ENCODE measurements at places on chromosomes 6 and 20. TPM values are rescaled to one million over a fixed set of nuclear protein-coding genes. Genes with fewer than 3 reads are reported as not detected.

PAK5 gene
- 0.19 TPM for total RNA-seq

PNLDC1 gene
- total RNA-seq, result 0.28 TPM

KHDC1L gene
- 1.4 TPM for total RNA-seq

WFDC10B gene
- total RNA-seq, result not detected

GRCh38 chr6:90256698-90257485 lies 39.8 kb downstream of the BACH2 start:
- H3K36me3 ChIP-seq, result no peaks in the 10 kb centered on the region
- H3K27ac ChIP-seq, result peak overlapping the region; percentile 80
- no peak overlapping the region for H3K4me3 ChIP-seq
- peak; percentile 82 for DNase-seq
- peaks cover 17% of the 10 kb centered on the region for H3K4me1 ChIP-seq
- H3K27me3 ChIP-seq, result no peaks in the 10 kb centered on the region

DNA sequence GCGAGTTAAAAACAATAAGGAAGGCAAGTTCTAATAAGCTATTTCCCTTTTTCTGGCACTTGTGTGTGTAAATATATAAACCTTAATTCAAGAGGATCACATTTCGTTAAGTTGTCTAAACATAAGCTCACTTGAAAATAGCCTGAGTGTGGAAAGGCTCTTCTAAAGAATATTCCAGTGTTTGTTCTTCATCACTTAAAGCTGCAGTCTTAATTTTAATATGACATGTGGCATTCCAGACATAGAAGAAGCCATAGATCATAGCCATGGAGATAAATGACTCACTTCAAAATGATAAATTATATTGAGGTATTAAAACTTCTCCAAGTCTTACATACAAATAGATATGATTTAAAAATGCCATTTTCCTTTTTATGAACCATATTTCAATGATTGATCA lies 42.1 kb downstream of the IYD start:
- no peak for DNase-seq
- peaks cover 33% of the 10 kb centered on the region for H3K27me3 ChIP-seq
- H3K27ac ChIP-seq, result no peak overlapping the region
- no peaks in the 10 kb centered on the region for H3K36me3 ChIP-seq
- no peaks in the 10 kb centered on the region for H3K4me1 ChIP-seq
- no peak overlapping the region for H3K4me3 ChIP-seq

DNA sequence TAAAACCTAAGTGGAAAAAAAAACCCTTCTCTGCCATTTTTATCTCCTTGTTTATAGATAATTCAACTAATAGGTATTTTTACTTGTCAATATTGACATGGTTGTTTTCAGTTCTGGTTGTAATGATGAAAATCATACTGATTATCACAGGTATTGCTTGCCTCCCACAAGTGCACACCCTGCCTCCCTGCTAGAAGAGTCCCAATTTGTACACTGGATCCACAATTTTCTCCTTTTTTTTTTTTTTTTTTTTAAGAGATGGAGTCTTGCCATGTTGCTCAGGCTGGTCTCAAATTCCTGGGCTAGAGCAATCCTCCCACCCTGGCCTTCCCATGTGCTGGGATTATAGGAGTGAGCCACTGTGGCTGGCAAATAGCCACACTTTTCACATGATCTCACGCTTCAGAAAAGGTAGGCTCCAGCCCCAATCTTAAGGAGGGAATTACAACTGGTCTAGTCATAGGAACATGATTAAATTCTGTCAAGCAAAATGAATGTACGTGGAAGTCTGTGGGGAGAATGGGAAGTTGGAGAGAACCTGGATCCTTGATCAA lies 12.3 kb downstream of the DYNLT2 start:
- H3K4me3 ChIP-seq, result no peak overlapping the region
- H3K27ac ChIP-seq, result no peak overlapping the region
- H3K36me3 ChIP-seq, result no peaks in the 10 kb centered on the region
- no peak for DNase-seq

DNA sequence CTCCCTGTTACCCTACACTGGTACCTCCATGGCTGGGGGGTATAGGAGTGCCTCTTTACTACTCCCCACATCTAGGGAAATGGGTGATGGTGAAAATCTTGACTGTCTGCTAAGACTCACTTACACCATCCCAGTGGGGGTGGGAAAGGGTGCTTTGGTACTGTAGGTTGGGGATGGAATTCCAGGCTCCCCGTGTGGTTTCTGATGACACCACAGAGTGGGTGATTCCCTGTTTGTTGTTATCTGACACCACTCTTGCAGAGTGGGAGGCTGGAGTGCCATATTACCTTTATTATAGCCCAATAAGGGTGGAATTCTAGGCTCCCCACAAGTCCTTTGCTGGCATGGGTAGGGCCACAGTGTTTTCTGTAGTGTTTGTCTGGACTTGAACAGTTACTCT lies 264.6 kb upstream of the MAN1A1 start:
- H3K36me3 ChIP-seq, result no peaks in the 10 kb centered on the region
- H3K27me3 ChIP-seq, result no peaks in the 10 kb centered on the region
- H3K4me1 ChIP-seq, result no peaks in the 10 kb centered on the region
- no peak overlapping the region for H3K4me3 ChIP-seq

- H3K27ac ChIP-seq, result no peak overlapping the region
- no peak overlapping the region for H3K4me3 ChIP-seq
- DNase-seq, result no peak
- no peaks in the 10 kb centered on the region for H3K4me1 ChIP-seq
- no peaks in the 10 kb centered on the region for H3K36me3 ChIP-seq
- H3K27me3 ChIP-seq, result no peaks in the 10 kb centered on the region
Measured at GRCh38 chr20:20690676-20691476, 21.6 kb downstream of the RALGAPA2 start.

GRCh38 chr20:50572938-50573777 lies 63.0 kb downstream of the PTPN1 start:
- H3K4me3 ChIP-seq, result no peak overlapping the region
- H3K4me1 ChIP-seq, result peaks cover 4% of the 10 kb centered on the region
- H3K27ac ChIP-seq, result no peak overlapping the region
- DNase-seq, result no peak

DNA sequence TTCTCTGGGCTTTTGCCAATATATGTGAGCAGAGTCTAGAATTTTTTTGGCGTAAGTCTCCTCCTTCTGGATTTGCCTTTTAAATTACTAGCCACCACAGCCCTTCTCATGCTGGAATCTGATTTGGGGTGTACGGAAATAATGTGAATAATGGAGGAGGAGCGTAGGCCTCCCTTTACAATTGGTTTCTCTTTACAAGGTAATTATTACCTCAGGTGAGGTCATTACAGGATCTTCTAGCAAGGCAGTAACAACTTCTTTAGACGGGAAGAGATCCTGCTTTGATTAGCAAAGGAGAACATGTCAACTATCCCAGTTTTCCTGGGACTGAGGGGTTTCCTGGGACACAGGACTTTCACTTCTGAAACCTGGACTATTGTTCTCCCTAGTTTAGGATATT lies 8.9 kb downstream of the RWDD2A start:
- H3K4me3 ChIP-seq, result no peak overlapping the region
- DNase-seq, result no peak
- no peaks in the 10 kb centered on the region for H3K36me3 ChIP-seq
- no peak overlapping the region for H3K27ac ChIP-seq

DNA sequence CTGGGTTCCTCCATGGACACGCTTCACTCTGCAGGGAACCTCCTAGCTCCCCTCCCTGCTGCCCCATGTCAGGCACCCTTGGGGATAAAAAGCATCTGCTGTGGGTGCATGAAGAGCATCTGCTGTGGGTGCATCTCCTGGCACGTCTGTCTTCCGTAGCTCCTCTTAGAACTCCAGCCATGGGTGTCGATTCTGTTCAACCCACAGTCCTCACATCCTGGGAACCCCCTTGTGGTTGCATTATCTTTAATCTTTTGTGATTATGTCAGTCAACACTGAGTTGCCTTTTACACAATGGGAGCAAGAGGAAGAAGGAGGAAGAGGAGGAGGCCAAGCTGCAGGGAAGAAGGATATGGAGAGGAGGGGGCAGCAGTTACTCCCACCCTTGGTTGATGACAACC lies 24.1 kb upstream of the CCR6 start:
- H3K27me3 ChIP-seq, result no peaks in the 10 kb centered on the region
- no peak overlapping the region for H3K27ac ChIP-seq
- no peaks in the 10 kb centered on the region for H3K36me3 ChIP-seq
- no peak for DNase-seq
- H3K4me1 ChIP-seq, result peaks cover 26% of the 10 kb centered on the region

GRCh38 chr6:51866867-51867266 lies 220.5 kb downstream of the PKHD1 start:
- DNase-seq, result no peak
- no peak overlapping the region for H3K27ac ChIP-seq
- no peaks in the 10 kb centered on the region for H3K36me3 ChIP-seq
- no peaks in the 10 kb centered on the region for H3K27me3 ChIP-seq
- no peaks in the 10 kb centered on the region for H3K4me1 ChIP-seq

DNA sequence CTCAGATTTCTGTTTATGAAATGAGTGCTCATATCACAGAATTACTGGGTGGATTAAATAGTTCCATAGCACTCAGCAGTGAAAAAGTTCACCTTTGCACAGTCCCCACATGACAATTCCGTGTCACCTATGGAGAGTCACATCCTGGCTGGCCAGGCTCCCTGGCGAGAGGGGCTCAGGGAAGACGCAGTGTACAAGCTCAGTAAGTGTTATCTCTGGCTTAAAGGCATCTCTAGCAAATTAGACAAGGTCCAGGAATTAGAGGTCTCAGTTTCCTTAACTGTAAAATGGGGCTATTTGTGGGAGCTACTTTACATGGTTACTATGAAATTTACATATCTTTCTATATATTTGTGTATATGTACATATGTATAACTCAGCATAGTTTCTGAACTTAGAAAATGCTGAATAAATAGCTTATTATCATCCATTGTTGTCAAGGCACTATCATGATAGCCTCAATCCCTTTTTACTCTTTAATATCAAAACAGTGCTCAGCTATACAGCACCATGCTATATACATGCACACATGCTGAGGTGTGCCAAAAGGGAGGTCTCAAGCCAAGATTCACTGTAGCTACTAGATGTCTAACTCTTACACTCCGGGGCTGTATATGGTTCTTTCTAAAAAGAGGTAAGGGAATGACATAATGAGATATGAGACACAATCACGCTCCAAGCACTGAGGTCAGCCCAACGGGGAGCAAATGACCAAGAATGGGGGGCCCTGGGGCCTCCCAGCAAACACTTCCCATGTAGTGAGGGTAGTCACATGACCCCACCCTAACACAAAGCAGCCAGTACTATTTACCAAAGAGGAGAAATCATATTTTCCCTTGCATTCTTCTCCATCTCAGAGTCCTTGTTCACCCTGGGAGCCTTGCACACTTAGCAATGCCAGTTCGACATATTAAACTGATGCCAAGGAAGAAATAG lies 59.4 kb downstream of the SLC22A23 start:
- DNase-seq, result no peak
- no peaks in the 10 kb centered on the region for H3K27me3 ChIP-seq
- H3K36me3 ChIP-seq, result no peaks in the 10 kb centered on the region
- H3K27ac ChIP-seq, result peak overlapping the region; percentile 26
- no peak overlapping the region for H3K4me3 ChIP-seq

DNA sequence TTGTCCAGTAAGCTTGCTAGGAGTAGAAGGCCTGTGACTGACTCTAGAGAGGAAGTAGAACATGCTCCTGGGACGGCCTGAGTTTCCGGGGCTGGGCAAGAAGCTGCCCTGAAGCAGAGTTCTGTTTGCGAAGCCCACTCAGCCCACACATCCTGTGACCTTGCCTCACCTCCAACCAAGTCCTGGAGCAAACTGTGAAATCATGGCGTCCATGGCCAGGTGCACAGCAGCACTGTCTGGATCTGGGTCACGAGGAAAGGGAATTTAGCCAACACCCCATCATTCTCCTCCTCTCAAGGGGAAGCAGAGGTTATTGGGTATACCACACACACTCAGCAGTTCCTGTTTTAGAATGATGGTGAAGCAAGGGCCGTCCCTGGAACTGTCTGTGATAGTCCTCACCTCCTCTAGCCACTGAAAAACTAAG lies 87.5 kb downstream of the CRYBG1 start:
- peak overlapping the region; percentile 80 for H3K27ac ChIP-seq
- H3K36me3 ChIP-seq, result no peaks in the 10 kb centered on the region
- DNase-seq, result peak; percentile 39
- no peak overlapping the region for H3K4me3 ChIP-seq

DNA sequence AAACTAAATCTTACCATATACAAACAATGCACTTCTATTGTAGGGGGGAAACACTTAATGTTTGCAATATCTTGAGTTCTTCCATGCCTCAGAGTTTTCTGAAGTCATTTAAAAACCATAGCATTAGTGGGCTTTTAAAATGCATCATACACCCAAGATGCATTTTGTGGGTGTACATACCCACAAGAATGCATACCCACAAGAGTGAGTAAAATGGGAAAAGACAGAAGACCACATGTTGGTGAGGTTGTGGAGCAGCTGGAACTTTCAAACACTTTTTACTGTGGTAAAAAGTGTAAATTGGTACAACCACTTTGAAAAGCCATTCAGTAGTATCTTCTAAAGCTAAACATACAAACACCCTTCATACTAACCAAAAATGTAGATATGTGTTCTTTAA lies 57.5 kb downstream of the CYB5R4 start:
- H3K36me3 ChIP-seq, result no peaks in the 10 kb centered on the region
- no peak overlapping the region for H3K27ac ChIP-seq
- DNase-seq, result no peak
- H3K4me1 ChIP-seq, result no peaks in the 10 kb centered on the region

DNA sequence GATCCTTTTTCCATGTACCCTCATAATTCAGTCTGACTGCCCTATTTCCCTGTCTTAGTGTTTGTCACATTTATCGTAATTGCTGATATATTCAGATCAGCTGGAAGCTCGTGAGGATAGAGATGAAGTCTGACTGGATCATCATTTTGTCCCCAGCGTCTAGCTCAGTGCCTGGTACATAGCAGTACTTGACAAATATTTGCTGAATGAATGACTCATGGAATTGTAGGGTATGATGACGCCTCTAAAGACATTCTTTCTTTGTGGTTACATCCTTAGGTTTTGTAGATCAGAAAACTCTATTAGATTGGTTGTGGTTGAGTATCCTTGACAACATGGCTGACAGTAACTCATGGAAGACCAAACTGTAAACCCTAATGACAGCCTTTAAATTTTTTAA lies 68.9 kb downstream of the MTHFD1L start:
- H3K27me3 ChIP-seq, result no peaks in the 10 kb centered on the region
- H3K4me1 ChIP-seq, result no peaks in the 10 kb centered on the region
- peaks cover 6% of the 10 kb centered on the region for H3K36me3 ChIP-seq

DNA sequence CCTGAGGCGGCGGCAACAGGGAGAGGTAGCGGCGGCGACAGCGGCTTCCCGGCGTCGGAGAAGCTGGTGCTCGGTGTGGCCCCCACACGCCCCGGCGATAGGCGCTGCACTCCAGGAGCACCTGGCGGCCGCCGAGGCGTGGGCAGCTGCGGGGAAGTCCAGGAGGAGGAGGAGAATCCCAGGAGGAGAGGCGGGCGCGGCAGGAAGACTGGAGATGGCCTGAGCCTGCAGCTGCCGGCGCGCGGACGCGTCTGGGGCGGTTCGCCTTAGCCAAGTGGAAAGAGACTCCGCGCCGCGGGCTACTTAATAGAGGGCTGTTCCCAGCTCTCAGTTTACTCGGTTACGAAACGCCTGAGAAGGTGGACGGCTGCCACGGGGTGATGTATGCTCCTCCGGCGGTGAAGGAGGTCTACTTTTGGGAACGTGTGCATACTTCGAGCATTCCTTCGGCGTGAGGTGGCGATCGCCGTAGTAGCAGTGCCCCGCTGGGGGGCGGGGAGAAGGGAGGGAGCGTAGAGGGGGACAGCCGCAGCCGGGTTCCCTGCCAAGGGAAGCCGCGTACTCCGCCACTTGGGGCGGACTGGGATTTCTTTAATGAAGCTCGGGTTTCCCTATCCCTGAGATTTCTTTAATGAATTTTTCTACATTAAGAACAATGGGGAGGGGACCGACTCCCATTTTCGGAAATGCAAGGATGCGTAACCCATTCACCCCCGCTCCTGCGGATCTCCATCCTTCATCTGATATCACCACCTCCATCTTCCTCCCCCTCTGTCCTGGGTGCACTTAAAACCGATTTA lies at the start of gene COL12A1:
Gene COL12A1 (minus strand): TSS at position 278 of the 800 bp plus-strand sequence. CDS start 3,261 bp downstream, outside the sequence.
- H3K27me3 ChIP-seq, result peaks cover 96% of the 10 kb centered on the region
- no peaks in the 10 kb centered on the region for H3K4me1 ChIP-seq
- peak within 1 kb of the TSS; percentile 35 for H3K4me3 ChIP-seq
- DNase-seq, result no peak
- no peak within 1 kb of the TSS for H3K27ac ChIP-seq

All from thymus (tissue), 14 donors.